ENCODE measurements at places on chromosomes 4 and X. TPM values are rescaled to one million over a fixed set of nuclear protein-coding genes. Genes with fewer than 3 reads are reported as not detected.

STOX2 gene
- 16.6 TPM for total RNA-seq

CPE gene
- 149 TPM for total RNA-seq

FAM9B gene
- not detected for total RNA-seq

OTOP1 gene
- total RNA-seq: not detected

CDS1 gene
- 15.1 TPM for total RNA-seq

IL9R gene
- total RNA-seq: not detected

FAM47B gene
- total RNA-seq: not detected

NSUN7 gene
- 12.3 TPM for total RNA-seq

PHOX2B gene
- 0.36 TPM for total RNA-seq

ERVMER34-1 gene
- total RNA-seq: 1.9 TPM

RTL3 gene
- total RNA-seq: not detected

EPHA5 gene
- total RNA-seq: 2.4 TPM

NR3C2 gene
- total RNA-seq: 13.9 TPM

CFAP99 gene
- 0.43 TPM for total RNA-seq

GRCh38 chrX:77820091-77820727 lies 34.2 kb upstream of the ATRX start:
- no peaks in the 10 kb centered on the region for H3K27me3 ChIP-seq
- no peak overlapping the region for H3K4me3 ChIP-seq
- no peak overlapping the region for H3K27ac ChIP-seq
- DNase-seq: no peak
- peaks cover 9% of the 10 kb centered on the region for H3K36me3 ChIP-seq
- H3K4me1 ChIP-seq: no peaks in the 10 kb centered on the region

- H3K4me1 ChIP-seq: peaks cover 16% of the 10 kb centered on the region
- no peak for DNase-seq
- peak overlapping the region; percentile 87 for H3K27ac ChIP-seq
- H3K36me3 ChIP-seq: no peaks in the 10 kb centered on the region
Observed at GRCh38 chr4:61555789-61556188, 355.7 kb downstream of the ADGRL3 start.

GRCh38 chr4:115790812-115791211 lies 677.4 kb upstream of the NDST4 start:
- no peak for DNase-seq
- H3K4me3 ChIP-seq: no peak overlapping the region
- H3K36me3 ChIP-seq: no peaks in the 10 kb centered on the region
- no peak overlapping the region for H3K27ac ChIP-seq
- no peaks in the 10 kb centered on the region for H3K4me1 ChIP-seq

DNA sequence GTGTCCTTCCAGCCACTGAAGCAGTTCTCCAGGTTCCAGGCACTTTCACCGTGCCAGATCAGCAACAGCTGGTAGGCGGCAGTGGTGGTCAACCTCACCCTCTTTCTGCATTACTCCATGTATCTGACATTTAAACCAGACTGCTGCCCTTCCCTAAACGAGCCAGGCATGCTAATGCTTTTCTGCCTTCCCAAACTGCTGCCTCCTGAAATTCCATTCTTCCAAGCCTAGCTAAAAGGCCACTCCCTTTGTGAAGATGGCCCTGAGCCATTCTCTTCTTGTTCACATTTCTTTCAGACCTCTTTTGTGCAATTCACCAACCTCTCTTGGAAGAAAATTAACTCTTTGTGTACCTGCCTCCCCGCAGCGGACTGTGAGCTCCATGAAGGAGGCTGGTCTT lies 73.7 kb downstream of the CHST7 start:
- H3K27me3 ChIP-seq: no peaks in the 10 kb centered on the region
- H3K4me1 ChIP-seq: peaks cover 5% of the 10 kb centered on the region
- no peaks in the 10 kb centered on the region for H3K36me3 ChIP-seq
- no peak for DNase-seq
- no peak overlapping the region for H3K4me3 ChIP-seq

DNA sequence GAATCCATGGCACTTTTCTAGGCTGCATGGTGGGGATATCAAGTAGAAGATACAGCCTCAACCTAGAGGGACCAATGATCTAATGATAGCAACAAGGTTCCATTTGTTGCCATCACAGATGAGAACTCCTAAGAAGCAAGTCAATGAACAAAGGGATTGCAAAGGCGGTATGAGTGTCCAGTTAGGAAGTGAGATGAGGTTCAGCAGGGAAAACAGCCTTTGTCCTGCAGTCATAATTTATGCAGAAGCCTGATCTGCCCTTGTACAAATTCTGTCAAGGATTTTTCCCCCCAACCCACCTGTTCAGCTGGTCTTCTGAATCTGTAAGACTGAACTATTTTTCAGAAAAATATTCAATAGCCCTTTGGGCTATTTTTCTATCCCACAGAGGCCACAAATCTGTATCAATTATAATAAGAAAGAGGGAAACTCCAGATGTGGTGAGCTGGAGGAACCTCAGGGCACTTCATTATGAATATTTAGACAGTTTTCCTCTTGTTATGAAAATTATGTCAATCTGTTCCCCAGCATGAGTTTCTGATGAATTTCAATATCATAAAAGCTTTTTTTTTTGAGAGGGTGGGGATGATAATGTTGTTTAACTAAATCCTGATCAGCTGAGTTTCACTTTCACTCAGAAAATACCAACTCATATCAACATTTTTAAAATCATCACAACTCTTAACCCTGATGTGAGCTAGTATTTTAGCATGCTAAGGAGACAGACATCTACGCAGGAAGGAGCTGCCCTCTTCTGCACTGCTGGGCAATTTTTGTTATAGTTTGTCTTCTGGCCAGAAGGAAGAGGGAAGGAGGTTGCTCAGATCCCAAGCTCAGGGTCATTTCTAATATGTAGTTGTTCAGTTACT lies 127.2 kb upstream of the MAP3K15 start:
- H3K27ac ChIP-seq: no peak overlapping the region
- no peaks in the 10 kb centered on the region for H3K27me3 ChIP-seq
- DNase-seq: no peak
- H3K4me3 ChIP-seq: no peak overlapping the region
- no peaks in the 10 kb centered on the region for H3K36me3 ChIP-seq

- H3K27ac ChIP-seq: no peak within 1 kb of the TSS
- no peaks in the 10 kb centered on the region for H3K36me3 ChIP-seq
- no peaks in the 10 kb centered on the region for H3K4me1 ChIP-seq
Observed at GRCh38 chrX:152733261-152733975, at the start of the genes CSAG1 and MAGEA12. TSS of gene CSAG1 (minus strand) at chrX:152733721. CDS start at chrX:152732460, 1,261 bp downstream. TSS of gene MAGEA12 (plus strand) at chrX:152733757. CDS start at chrX:152736162, 2,405 bp downstream.

DNA sequence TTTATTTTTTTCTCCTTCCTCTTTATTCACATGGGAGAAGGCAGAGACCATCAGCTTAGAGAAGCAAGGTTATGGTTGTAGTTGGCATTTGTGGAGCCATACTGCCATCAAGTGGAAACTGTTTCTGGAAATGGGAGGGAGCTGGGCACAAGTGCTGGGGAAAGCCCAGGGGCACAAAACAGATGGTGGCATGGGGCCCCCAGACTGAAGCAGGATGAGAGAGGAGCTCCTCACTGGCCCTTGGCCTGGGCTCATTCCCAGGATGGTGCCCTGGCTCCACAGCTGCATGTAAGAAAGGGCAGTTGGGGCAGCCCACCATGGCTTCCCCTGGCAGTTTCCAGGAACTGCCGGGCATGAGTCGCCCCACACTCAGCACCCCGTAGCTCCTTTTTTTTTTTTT lies 59.2 kb downstream of the NBDY start:
- peaks cover 19% of the 10 kb centered on the region for H3K36me3 ChIP-seq
- no peak overlapping the region for H3K4me3 ChIP-seq
- H3K27ac ChIP-seq: no peak overlapping the region
- no peaks in the 10 kb centered on the region for H3K27me3 ChIP-seq
- peaks cover 5% of the 10 kb centered on the region for H3K4me1 ChIP-seq
- DNase-seq: no peak

- no peak overlapping the region for H3K4me3 ChIP-seq
- peaks cover 11% of the 10 kb centered on the region for H3K4me1 ChIP-seq
- no peak for DNase-seq
- H3K27ac ChIP-seq: no peak overlapping the region
Observed at GRCh38 chr4:102599455-102599854, 98.3 kb downstream of the NFKB1 start.

GRCh38 chrX:72621625-72622485 lies 49.2 kb upstream of the HDAC8 start:
- DNase-seq: no peak
- no peak overlapping the region for H3K27ac ChIP-seq

DNA sequence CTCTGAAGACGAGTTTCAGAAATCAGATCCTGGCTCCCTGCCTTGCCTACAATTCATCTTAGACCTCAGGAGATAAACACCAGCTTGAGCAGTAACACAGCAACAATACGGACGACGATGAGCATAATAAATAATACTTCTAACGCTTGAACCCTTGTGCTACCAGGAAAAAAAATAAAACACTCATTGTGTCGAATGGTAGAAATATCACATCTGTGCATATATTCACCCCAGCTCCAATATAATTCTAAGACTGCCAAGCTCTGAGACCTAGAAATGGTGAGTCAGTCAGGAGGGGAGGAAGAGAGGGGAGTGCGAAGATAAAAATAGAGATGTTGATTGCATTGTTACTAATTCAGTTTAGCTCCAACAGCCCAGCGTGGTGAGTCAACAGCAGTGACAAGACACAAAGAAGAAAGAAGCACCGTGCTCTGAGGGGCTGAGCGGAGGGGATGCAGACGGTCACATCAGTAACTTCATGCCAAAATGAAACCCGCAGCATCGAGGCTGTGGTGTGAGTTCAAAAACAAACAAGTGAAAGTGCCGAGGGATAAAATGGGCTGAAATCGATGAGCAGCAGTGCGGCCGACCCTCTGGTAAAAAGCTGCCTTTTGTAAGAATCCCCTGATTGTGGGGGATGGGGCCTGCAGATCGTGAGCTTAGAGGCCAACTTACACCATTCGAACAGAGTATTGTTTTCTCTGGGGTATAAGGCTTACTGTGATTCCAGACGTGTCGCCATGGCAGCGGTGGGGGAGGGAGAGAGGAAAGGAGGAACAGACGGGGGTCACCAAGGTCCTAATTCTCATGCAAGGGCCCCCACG lies 150.4 kb downstream of the MGST2 start:
- peaks cover 41% of the 10 kb centered on the region for H3K4me1 ChIP-seq
- no peaks in the 10 kb centered on the region for H3K27me3 ChIP-seq
- peak overlapping the region; percentile 73 for H3K27ac ChIP-seq
- H3K4me3 ChIP-seq: peak overlapping the region; percentile 72

DNA sequence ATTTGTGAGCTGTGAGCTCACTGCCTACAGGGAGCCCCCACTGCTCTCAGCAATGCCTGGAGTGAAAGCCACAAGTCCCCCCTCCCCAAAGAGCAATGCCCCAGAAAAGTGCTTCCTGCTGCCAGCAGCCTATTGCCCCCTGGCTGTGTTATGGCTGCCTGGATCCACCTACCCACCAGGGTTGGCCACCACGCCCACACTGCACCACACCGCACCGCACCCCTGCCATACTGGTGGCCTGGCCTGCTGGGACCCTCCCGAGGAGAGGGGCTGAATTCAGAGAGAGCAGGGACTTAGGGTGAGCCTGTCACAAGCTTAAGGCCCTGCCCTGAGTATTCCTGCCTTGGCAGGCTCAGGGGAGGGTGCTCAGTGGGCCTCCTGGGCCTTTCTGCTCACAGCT lies 4.3 kb downstream of the CFAP99 start:
- no peak for DNase-seq
- H3K4me3 ChIP-seq: no peak overlapping the region
- H3K27me3 ChIP-seq: peaks cover 46% of the 10 kb centered on the region
- H3K27ac ChIP-seq: no peak overlapping the region

GRCh38 chr4:3521621-3522325 lies 10.4 kb downstream of the LRPAP1 start:
- no peaks in the 10 kb centered on the region for H3K4me1 ChIP-seq
- H3K27me3 ChIP-seq: no peaks in the 10 kb centered on the region
- H3K4me3 ChIP-seq: no peak overlapping the region
- DNase-seq: no peak

GRCh38 chrX:41145920-41146608 lies 60.8 kb downstream of the USP9X start:
- H3K4me1 ChIP-seq: no peaks in the 10 kb centered on the region
- DNase-seq: no peak
- no peak overlapping the region for H3K4me3 ChIP-seq
- no peak overlapping the region for H3K27ac ChIP-seq
- H3K36me3 ChIP-seq: peaks cover 14% of the 10 kb centered on the region

DNA sequence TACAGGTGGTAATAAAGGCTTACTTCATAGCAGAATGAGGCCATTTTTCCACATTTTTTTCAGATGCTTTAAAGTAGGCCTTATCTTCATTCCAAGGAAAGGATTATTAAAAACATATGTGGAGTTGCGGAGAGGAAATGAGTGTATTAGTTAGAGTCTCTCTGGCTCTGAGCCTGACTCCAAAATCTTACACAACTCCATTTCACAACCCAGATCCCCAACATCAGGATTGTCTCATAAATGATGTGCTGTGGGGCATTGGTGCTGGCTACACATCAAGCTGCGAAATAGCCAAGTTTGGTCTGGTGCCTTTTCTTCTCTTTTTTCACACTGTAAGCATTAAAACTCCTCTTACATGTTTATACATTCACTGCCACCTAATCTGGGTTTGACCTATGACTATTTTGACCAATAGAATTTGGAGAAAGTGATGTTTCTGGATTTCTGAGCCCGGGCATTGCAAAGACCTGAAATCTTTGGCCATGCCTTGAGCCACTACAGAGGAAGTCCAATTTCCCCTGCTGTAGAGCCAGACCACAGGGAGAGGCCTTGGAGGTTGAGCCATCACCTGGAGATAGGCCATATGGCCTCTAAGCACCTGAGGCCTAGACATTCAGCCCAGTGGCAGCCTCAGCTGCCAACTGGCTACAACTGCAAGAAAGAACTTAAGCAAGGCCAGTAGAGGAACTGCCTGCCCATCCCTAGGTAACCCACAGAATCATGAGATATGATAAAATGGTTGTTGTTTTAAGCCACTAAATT lies 16.7 kb upstream of the SOD3 start:
- H3K36me3 ChIP-seq: no peaks in the 10 kb centered on the region
- peaks cover 20% of the 10 kb centered on the region for H3K4me1 ChIP-seq
- H3K27me3 ChIP-seq: peaks cover 2% of the 10 kb centered on the region
- no peak overlapping the region for H3K4me3 ChIP-seq
- no peak overlapping the region for H3K27ac ChIP-seq

GRCh38 chr4:185504098-185505047 lies 30.9 kb downstream of the PDLIM3 start:
- peaks cover 3% of the 10 kb centered on the region for H3K36me3 ChIP-seq
- no peak overlapping the region for H3K27ac ChIP-seq
- DNase-seq: no peak
- peaks cover 2% of the 10 kb centered on the region for H3K27me3 ChIP-seq
- peaks cover 3% of the 10 kb centered on the region for H3K4me1 ChIP-seq

- no peaks in the 10 kb centered on the region for H3K27me3 ChIP-seq
- DNase-seq: no peak
- peaks cover 22% of the 10 kb centered on the region for H3K36me3 ChIP-seq
- peaks cover 5% of the 10 kb centered on the region for H3K4me1 ChIP-seq
- no peak overlapping the region for H3K27ac ChIP-seq
Observed at GRCh38 chrX:56784666-56785065, 55.6 kb downstream of the NBDY start.

GRCh38 chr4:70670332-70671014 lies 4.2 kb upstream of the JCHAIN start:
- no peak for DNase-seq
- H3K4me1 ChIP-seq: no peaks in the 10 kb centered on the region
- no peak overlapping the region for H3K4me3 ChIP-seq
- no peaks in the 10 kb centered on the region for H3K36me3 ChIP-seq

GRCh38 chr4:7287918-7288280 lies 95.6 kb downstream of the SORCS2 start:
- H3K36me3 ChIP-seq: no peaks in the 10 kb centered on the region
- no peak overlapping the region for H3K27ac ChIP-seq
- H3K4me1 ChIP-seq: peaks cover 15% of the 10 kb centered on the region

- no peaks in the 10 kb centered on the region for H3K36me3 ChIP-seq
- H3K27me3 ChIP-seq: no peaks in the 10 kb centered on the region
- no peak overlapping the region for H3K4me3 ChIP-seq
- H3K27ac ChIP-seq: peak overlapping the region; percentile 10
- H3K4me1 ChIP-seq: peaks cover 8% of the 10 kb centered on the region
- no peak for DNase-seq
Observed at GRCh38 chr4:20839957-20840356, 139.7 kb downstream of the PACRGL start.

Measured in type B pancreatic cell (in vitro differentiated cells).